D341Med (cell line): ENCODE measurements at places on chromosomes 6 and 20.

DNA sequence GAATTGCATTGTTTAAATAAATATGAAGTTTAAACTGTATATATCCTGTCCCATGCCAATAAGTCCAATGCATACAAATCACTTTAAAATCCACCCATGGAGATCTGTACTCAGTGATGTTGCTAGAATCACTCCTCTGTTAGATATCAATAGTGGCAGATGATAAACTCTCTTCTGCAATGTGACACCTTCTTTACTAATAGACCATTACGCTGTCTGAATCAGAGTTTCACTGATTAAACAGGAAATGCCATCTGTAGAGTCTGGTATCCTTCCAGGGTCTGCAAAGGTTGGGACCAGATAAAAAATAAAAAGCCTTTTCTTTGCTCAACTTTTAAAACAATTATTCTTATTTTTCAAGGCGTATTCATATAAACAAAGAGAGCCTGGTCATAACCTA, 134.5 kb downstream of the EDN3 start:
- DNase-seq: no peak

DNA sequence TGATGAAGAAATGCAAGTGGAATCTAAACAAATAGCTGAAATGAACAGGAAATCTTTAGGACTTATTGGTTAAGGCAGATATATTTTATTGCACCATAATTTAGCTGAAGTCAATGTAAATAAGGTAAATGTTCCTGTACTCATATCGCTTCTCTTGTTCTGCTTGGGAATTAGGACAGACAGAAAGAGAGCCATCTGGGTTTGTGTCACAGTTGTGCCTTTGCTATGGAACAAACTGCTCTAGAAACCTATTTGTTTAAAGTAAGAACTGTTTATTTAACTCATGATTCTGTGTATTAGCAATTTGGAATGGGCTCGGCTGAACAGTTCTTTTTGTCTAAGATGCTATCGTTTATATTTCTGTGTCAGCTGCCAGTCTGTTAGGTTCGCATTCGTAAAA, 143.8 kb upstream of the KHDRBS2 start:
- no peak for DNase-seq

DNA sequence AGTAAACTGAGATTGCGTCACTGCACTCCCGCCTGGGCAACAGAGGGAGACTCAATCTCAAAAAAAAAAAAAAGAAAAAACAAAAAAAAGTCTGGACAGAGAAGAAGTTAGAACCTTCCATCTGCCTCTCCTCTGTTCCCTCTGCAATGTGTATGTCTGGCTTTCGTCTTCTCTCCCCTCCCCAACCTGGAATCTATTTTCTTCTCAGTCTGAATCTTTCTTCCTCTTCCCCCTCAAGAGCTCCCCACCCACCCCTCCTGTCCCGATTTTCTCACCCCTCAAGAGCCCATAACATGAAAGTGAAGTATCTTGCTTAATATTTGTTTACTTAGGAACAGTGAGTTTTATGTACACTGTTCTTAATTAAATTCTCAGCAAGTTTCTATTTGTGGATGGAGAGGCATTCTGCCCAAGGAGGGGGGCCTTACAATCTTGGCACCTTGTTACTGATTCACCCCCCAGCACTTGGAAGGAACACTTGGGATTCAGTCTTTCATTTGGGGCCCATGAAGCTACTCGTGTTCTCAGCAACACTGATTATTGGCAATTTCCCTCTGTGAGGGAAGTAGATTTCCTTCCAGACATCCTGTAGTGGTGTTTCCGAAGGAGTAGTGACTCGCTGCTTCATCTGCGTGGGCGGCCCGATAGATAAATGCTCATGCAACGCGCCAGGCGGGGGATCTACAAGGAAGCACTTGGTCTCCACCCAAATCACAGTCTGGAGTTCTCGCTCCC, 69.3 kb upstream of the SRSF6 start:
- DNase-seq: no peak

- DNase-seq: no peak
Observed at GRCh38 chr6:79030511-79030910, 47.5 kb downstream of the PHIP start.

GRCh38 chr6:68628161-68628560, 6.9 kb upstream of the ADGRB3 start:
- no peak for DNase-seq

DNA sequence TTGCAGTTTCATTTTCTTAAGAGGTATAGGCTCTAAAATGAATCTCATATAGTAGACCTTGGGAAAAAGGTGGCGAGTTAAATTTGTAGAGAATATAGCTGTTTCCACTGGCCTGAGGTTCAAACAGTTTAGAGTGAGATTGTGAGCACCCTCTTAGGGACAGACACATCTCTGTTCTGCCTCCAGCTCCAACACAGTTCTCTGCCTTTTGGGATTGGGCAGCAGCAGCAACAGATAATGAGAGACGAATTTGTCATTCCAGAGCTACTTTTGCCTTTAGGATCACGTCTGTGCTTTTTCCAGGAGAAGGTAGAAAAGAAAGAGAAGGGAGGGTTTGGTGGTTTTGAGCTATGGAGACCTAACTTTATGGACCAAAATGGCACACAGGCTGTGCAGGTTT, 289.4 kb downstream of the PRL start:
- DNase-seq: no peak

DNA sequence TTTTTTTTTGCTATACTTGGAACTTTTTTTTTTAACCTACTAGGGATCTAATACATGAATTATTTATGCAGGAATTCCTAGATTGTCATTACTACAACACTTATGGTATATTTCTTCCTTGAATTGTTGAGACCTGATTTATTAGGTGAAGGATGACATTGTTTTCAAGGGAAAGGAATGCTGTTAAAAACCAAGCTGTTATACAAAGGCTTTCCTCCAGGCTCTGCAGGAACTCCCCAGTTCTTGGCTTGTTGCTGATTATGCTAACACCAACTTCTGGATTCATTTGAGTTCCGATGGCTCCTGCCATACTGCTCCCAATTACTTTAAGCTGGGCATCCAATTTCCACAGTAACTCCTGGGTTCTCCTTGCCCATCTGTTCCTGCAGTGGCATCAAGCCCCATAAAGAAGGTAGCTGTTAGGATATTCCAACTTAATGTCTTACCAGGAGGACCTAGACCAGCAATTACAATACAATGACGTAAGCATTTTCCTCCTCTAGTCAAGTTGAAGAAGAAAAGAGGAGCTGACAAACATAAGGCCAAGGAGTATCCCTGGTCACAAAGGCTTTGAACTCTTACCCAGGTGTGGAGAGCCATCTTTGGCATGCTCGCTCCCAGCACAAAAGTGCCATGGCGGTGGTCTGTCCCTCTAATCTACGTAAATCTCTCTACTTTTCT, 215.9 kb upstream of the AGPAT4 start:
- DNase-seq: no peak

GRCh38 chr6:15158821-15159619, 86.8 kb upstream of the JARID2 start:
- no peak for DNase-seq

- DNase-seq: no peak
Observed at GRCh38 chr20:12965870-12966251, 42.9 kb upstream of the SPTLC3 start.
